Activated naive CD4-positive, alpha-beta T cell treated with anti-CD3 and anti-CD28 coated beads for 36 hours (primary cell): ENCODE measurements at places on chromosomes 4 and X.

DNA sequence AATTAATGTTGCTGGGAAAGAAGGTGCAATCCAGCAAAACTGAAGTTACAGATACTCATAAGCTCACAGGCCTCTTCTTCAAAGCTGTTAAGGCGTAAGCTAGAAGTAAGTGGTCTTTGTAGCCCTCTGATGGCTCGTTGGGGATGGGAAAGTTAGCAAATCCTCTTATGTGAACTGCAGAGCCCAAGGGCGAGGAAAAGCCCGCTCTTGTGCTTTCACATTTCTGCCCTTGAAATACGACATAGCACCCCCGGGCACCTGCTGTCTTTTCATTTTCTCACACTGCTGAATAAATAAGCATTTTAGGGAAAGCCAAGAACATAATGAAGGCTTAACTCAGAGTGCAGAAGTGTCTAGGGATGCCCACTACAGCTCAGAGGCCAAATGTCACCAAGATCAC lies 73.1 kb upstream of the SORBS2 start:
- DNase-seq = no peak

DNA sequence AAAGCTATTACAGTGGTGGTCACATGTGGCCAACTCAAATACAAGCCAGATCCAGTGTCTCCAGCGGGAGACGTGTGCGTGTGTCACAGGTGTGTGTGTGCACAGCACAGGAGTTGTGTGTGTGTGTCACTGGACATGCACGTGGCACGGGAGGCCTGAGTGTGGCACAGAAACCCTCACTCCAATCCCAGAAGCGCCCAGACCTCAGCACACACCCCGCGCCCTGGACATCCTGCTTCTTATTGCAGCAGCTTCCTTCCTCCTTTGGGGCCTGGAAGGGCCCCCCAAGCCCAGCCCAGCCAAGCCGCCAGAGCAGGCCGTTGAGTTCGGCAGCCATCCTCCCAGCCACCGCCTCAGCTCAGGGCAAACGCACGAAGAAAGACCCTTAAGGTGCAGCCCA lies 37.9 kb downstream of the ACOX3 start:
- no peak for DNase-seq

GRCh38 chrX:118627084-118627758 lies 100.2 kb upstream of the IL13RA1 start:
- DNase-seq = no peak

GRCh38 chr4:143531380-143531779 lies 17.9 kb downstream of the SMARCA5 start:
- DNase-seq = no peak

- DNase-seq = no peak
These were observed 131.4 kb downstream of the PTTG2 start for GRCh38 chr4:38091636-38092035.

- no peak for DNase-seq
These were observed 115.6 kb downstream of the CAMK2D start for GRCh38 chr4:113645771-113646441.

- no peak for DNase-seq
These were observed 33.2 kb downstream of the WFS1 start for GRCh38 chr4:6302869-6303268.

DNA sequence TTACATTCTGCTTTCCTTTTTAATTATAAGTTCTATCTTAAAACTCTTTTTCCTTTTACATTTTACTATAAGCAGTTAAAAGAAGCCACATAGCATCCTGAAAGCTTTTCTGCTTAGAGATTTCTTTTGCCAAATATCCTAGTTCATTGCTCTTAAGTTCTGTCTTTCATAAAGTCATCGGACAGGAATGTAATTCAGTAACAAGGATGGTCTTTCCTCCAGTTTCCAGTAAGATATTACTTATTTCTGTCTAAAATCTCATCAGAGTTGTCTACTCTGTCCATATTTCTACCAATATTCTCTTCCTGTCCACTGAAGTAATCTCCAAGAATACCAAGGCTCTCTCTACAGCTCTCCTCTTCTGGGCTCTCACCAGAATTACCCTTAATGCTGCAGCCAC lies 37.5 kb upstream of the ADH1C start:
- DNase-seq = no peak

DNA sequence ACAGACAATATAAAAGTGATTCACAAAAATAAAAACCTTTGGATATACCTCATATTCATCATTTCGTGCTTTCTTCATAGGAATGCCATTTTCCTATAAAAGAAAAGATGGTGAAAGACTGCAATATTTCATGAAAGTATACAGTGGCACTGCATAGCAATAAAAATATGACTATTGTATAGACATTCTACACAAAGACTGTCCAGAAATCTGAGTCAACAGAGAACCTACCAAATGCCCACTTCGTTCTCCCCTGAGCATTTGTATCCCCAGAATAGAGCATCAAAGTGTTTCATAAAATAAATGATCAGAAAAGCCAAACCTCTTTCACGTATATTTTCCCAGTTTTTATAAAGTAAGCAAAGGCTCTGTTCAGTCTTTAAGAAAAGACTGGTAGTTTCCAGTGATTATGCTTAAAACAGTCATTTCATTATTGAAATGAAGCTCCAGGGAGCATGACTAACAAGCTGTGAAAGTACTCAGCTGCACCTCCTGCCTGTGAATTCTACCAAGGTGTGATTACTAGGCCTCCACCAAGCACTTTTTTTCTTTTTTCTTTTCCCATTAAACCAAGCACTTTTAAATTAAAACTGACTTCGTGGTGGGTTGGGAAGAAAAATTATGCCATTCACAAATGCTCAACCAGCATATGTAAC lies 20.2 kb downstream of the PPA2 start:
- peak; percentile 63 for DNase-seq

DNA sequence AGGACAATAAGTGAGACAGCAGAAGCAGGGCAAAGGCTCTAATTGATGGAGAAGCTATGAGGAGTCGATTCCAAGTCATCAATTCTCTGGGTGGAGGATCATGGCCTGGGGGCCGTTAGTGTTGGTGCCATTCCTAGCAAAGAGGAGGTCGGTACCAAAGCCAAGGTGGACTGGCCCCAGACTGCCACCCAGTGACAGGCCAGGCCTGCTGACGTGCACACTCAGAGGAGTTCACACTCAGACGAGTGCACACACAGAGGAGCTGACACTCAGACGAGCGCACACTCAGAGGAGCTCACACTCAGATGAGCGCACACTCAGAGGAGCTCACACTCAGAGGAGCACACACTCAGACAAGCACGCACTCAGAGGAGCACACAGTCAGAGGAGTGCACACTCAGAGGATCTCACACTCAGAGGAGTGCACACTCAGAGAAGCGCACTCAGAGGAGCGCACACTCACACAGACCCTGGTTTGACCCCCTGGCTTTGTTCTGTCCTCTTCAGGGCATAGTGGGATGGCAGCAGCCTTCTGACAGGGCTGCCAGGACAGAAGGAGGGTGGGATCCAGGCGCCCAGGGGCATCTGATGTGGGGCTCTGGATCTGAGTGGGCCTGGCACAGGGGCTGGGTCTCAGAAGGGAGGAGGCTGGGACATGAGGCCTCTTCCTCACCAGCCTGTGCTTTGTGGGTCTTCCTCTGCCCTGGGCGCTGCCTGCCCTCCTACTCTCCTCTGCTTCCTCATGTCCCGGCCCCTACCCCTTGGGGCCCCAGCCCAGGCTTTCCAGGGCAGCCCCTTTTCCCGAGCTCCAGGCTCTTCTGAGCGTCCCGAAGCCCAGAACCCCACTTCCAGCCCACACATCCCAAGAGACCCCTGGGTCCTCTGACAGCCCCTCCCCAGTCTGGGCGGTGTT lies 41.7 kb upstream of the NKX1-1 start:
- DNase-seq = no peak

GRCh38 chr4:84324303-84325245 lies 174.5 kb downstream of the NKX6-1 start:
- no peak for DNase-seq

GRCh38 chr4:15890246-15890829 lies 48.2 kb downstream of the FGFBP1 start:
- no peak for DNase-seq

DNA sequence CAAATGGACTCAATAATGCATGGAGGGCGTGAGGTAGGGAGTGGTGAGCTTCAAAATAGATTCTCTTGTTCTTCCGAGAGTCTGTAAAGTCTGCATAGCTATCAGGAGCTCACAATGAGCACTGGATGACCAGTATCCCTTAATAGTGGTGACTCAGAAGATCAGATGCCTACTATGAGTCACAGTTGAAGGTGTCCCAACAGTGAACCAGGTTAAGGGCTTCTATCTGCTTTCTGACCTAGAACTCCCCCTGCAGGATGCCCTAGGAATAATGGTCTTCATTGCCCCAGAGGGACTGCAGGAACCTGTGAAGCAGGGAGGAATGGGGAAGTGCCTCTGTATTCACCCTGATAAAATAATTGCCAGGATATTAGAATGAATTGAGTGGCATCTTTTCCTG lies 22.1 kb downstream of the DGKK start:
- DNase-seq = no peak

- DNase-seq = no peak
These were observed 47.7 kb downstream of the ARHGEF38 start for GRCh38 chr4:105599932-105600655.

- no peak for DNase-seq
These were observed 25.0 kb upstream of the CWH43 start for GRCh38 chr4:48960988-48961635.

DNA sequence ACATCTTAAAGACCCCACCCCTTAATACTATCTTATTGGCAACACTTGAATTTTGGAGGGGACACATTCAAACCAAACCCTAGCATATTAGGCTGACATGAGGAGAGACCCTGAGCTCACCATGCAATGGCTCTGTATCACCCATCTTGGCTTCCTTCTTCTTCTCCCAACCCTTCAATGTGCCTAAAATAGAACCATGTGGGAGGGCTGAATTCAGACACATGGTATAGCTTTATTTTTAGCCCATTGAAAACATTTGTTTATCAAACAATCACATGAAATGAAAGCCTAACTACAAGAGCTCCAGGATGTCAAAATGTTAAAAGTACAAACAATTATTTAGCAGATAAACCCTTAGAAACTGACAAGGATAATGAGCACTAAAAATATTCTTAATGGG lies 81.6 kb downstream of the RASL11B start:
- DNase-seq = no peak

- DNase-seq = no peak
These were observed 174.2 kb upstream of the DMD start for GRCh38 chrX:33385546-33385945.

GRCh38 chrX:154784149-154784995 lies 20.9 kb downstream of the MPP1 start:
- no peak for DNase-seq

GRCh38 chr4:27684610-27685011 lies 824.0 kb downstream of the STIM2 start:
- peak; percentile 39 for DNase-seq

DNA sequence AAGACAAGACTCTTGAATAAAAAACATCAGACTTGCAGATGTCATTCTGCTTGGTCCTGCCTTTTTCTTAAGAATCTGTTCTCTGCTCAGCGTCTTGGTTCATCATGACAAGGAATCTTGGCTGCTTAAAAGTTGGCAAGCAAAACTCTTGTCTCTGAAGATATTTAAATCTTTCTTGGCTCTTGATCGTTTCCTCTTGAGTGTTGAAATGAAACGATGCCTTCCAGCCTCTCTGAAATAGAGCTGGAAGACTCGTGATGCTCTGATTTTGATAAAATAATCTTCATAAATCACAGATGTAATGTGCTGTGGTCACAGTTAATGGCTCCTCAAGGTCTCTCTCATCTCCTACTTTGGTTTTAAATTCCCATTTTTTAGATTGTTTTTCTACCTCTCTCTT lies 39.9 kb upstream of the TMEM192 start:
- DNase-seq = no peak

DNA sequence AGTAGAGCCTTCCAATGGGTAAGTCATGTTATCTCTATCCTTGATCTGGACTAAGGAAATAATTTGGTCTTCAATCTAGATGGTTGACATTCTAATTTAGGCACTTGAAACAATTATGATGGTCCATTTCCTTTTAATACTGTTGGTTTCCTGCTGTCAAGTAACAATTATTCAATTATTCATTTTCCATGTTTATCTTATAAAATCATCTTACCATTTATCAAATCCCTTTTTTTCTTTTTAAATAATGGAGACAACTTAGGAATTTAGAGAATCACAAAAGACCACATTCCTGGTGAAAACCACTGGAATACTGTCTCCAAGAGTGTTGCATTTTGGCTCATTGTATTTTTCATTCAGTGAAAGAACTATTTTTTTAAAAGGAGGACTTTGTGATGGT lies 148.7 kb upstream of the CTSO start:
- DNase-seq = no peak

DNA sequence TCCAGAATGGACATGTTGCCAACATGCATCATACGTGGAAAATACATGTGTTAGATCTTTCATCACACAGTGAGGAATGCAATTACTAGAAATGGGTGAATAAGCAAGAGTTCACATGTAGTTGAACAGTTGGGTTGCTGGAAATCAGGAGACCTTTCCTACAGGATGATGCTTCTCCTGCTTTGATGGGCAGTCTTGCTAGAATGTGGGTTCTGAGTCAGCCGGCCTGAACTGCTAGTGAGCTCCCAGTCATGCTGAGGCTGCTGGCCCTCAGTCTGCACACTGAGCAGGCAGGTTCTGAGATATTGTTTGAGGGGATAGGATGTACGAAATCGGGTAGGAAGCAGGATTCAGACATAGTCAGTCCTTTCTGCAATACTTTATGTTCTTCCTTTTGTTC lies 20.2 kb downstream of the MSL3 start:
- DNase-seq = no peak

DNA sequence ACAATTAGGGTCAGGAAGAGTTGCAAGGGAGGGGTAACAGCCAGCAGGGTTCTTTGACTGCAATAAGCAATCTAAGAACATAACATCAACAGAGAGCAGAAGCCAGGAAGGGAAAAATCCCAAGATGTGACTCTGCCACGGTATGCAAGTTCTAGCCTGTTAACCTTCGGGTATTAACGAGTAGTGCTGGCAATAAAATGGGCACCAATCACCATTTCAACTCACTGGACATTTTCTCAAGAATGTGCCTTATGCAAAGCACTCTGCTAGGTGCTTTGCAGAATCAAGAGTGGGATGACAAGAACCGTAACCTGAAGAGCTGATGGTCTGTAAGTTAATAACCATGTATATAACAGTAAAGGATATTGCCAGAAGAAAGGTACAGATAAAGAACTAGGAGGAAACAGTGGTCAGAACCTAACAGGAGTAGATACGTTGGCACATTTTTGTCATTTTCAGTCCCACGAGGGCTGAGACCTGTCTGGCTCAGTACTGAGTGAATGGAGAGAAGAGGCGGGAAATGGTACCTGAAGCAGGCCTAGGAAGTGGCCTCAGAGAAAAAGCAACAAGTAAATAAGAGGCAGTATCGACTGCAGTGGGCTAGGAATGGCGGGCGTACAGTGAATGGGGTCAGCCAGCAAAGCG lies 2.7 kb downstream of the ELOVL6 start:
- DNase-seq = peak; percentile 12

GRCh38 chrX:73239242-73239641 lies 24.6 kb upstream of the NAP1L2 start:
- DNase-seq = no peak

DNA sequence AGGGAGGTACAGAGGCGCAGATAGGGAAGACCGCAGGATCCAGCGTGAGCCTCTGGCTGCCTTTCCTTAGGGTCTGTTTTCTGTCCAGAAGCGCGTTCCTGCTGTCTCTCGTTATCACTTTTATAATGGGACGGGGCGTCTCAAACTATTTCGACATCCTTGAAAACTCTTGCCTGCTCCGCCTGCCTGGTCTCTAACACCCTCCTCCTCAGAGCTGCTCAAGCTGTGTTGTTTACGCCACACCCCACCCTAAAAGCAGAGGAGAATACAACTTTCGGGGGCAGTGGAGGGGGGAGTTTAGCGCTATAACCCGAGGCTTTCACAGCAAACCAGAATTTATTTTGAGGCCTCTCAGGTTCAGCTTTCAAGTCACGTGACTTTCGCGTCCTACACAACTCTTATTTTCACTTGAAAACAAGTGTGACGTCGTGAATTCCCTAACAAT lies 646 bp upstream of the FAM3A start:
- DNase-seq = no peak
